ENCODE measurements at places on chromosomes 12 and 14. TPM values are rescaled to one million over a fixed set of nuclear protein-coding genes. Genes with fewer than 3 reads are reported as not detected.

The PAH gene
- not detected for total RNA-seq

The CCND2 gene
- total RNA-seq = 181 TPM

The C12orf50 gene
- total RNA-seq = not detected

The TPPP2 gene
- not detected for total RNA-seq

The KCNA1 gene
- not detected for total RNA-seq

The SDSL gene
- total RNA-seq = 7.8 TPM

The FOXN4 gene
- not detected for total RNA-seq

The C12orf60 gene
- total RNA-seq = 2.1 TPM

The GPR84 gene
- total RNA-seq = not detected

The HSPA2 gene
- total RNA-seq = 14.5 TPM

Measured in glomerular endothelial cell (primary cell).